ENCODE measurements at places on chromosomes 3 and 15.

- DNase-seq, result no peak
Measured at GRCh38 chr3:150319900-150320299, 88.2 kb upstream of the TSC22D2 start.

DNA sequence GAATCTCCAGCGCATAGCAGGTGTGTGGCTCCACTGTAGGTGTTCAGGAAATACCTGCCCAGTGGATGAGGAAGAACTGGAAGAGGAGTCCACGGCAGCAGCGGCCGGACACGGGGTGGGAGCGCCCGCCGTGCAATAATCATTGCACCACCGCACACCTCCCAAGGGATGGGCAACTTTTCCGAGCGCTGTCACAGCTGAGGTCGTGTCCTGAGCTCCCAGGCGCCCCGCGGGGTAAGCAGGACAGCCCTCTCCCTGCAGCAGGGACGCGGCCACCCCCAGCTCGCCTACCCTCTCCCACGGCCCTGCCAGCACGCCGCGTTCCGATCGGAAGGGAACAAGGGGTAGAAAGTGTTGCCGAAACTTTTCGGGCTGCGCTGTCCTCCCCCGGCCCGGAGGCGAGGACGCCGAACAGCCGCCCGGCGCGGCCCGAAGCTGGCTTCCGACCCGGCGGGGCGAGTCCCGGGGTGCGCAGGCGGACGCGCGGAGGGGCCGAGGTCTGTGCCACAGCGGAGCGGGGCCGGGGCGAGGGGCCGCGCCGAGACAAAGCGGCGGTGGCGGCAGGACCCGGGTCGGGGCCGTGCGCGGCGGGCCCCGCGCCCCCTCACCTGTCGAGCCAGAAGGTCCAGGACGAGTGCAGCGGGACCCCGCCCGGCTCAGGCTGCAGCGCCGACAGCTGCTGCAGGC is 475 bp downstream of the EIF4E3 start:
- peak; percentile 44 for DNase-seq

DNA sequence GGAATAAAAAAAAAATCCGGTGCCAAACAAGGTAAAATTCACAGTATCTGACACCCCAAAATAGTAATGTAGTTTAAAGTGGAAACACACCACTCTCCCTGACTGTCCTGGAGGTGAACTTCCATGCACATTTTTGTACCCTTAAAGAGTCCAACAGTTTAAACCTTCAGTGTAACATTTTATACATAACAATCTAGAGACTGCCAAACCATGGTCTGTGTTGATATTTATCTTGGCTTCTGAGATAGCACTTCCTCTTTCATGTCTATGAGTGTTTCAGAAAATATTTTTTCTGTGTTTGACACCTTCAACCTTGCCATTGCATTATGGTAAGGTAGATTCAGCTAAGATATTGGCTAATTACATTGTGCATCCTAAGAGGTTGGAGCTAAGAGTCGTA is 13.9 kb downstream of the TMEM45A start:
- no peak for DNase-seq

DNA sequence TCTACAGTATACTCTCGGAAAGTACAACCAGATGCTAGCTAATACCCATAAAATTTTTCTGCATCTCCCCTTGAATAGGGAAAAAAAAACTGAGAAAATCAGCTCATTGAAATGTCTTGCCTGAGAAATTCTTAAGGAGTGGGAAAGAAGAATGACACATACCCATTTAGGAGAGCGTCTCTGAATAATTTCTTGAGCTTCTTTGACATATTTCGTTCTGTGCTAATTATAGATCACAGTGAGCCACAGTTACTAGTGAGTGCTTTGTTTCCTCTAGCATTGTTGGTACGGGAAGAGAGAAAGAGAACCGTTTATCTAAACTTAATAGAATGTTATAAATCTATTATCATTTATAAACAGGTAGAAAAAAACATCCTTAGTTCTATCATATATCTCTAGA is 588.4 kb downstream of the UNC13C start:
- no peak for DNase-seq

- peak; percentile 69 for DNase-seq
Measured at GRCh38 chr15:78620021-78620526, 722 bp downstream of the CHRNA3 start.

DNA sequence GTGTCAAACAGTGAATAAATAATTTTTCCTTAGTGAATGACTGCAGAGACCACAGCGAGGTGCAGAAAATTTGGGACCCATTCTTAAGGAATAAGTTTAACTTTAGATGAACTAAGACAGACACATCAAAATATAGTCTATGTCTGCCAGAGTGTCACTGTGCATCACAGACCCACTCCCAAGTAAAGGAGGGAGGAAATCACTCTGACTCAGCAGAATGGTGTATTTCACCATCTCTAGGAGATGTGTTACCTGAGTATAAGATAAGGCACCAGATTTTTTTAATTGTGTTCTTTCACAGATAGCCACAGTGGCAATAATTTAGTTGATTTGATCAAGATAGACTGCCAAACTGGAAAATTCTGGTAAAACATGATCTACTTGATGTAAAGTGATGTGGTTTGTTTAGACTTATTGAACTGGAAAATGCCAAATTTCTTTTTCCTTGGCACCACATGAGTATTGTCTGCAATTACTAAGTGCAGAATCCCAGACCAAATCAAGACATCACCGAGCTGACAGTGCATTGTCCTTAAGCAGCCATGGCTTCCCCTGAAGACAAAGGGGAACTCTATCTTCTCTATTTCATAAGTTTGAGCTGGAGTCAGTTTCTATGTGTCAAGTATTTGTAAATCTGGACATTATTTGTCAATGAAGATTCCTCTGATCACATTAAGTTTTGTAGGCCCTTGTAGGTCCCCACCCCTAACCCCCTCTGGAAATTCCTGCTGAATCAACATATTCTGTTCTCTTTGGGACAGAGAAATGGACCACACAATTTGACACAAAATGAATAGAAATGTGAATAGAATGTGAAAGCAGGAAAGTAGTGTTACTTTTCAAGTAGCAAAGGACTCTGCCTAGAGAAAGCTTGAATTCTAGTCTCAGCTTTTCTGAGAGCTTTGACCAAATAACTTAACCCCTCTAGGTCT is 47.6 kb downstream of the TIPARP start:
- no peak for DNase-seq

DNA sequence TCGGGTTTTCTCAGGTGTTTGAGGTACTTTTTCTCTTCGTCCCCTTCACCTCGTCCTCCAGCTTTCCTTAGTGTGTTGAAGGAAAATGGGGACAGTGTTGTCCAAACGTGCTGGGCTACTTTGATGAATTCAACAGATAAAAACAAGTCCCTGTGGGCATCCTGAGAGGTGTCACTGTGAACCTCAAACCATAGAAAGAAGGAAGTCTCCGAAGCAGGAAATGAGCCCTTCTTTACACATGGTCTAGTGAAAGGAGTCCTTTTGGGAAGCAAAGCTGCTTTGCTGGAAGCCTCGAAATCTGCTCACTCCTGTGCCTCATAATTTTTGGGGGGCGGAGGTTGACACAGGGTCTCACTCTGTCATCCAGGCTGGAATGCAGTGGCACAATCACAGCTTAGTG is 10.6 kb downstream of the IL17RB start:
- DNase-seq, result no peak

- no peak for DNase-seq
Measured at GRCh38 chr15:39799552-39800011, 16.9 kb upstream of the FSIP1 start.

GRCh38 chr3:135263331-135263730 is 468.3 kb downstream of the EPHB1 start:
- DNase-seq, result no peak

DNA sequence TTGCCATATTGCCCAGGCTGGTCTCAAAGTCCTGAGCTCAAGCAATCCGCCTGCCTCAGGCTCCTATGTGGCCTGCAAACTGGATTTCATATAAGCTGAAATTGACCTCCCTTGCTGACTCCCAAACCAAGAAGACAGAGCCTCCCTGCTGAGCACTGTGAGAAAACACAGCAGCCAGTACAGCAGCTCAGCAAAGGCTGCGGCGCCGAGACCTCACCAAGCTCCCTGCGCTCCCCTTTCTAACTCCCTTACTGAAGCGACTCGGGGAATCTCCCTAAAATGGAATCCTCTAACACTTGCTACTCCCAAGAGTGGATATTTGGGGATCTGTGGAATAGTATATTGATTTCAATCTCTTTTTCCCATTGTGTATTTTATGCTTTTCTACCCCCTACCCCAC is 34.6 kb downstream of the MUC20 start:
- DNase-seq, result no peak

- no peak for DNase-seq
Measured at GRCh38 chr3:198017090-198017489, 57.1 kb downstream of the LMLN start.

- no peak for DNase-seq
Measured at GRCh38 chr15:91142106-91142744, 42.2 kb downstream of the SV2B start.

- DNase-seq, result no peak
Measured at GRCh38 chr15:73028031-73028430, 24.2 kb upstream of the NEO1 start.

- DNase-seq, result no peak
Measured at GRCh38 chr3:177294221-177294620, 96.9 kb upstream of the TBL1XR1 start.

DNA sequence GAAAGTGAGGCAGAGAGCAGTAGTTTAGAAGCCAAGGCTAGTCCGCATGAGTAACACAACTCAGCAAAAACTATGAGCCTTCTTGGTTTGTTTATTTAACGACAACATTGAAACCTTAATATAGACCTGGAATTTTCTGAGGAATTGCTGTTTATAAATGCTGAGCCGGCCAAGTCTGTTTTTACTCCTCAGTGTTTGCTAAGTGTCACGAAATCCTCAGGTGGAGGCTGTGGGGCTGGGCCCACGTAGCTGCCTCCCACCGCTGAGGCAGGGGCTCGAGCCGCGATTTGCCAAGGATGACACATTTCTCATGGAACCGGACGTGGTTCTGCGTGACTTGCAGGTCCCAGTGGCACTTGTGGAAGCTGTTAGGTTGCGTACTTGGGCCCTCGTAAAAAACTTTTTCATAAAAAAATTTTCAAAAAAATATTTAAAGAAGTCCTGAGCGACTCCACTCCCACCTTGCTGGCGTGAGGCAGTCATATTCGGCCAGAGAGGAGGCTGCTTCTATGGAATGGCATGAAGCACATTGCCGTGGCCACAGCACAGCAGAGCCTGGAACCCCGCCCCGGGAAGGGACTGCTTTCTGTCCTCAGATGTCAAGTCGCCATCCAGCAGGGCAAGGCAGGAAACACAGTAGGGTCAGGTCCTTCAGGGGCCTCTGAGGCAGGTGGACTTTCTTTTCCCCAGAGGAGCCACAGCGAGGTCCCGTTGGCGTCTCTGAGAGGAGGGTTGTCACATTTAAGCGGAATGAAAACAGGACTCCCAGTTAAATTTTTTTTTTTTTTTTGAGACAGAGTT is 64.8 kb upstream of the PCSK6 start:
- no peak for DNase-seq

DNA sequence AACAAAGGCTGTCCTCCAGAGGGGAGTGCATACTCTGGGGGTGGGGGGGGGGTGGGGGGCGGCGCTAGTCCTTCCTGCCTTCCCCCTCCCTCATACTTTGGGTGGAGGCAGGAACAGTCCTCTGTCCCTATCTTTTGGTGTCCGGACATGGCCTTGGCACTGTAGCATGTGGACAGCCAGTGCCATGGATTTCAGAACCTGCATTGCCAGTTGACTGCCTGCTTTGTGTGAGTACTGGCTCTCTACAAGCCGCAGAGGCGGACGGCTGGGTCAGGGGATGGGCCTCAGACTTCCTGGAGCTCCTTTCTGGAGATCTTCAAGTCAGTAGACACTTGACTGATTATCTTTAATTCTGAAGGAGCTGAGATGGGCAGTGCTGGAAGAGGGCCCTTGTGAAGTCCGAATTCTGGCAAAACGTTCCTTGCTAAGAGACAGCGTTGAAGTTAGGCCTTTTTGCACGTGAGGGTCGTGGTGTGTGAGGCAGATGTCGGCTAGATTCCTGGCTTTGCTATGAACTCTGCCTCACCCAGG is 2.5 kb downstream of the CLDN11 start:
- no peak for DNase-seq

GRCh38 chr3:51719410-51720025 is 12.7 kb downstream of the GRM2 start:
- DNase-seq, result no peak

GRCh38 chr15:100158356-100158755 is 183.4 kb downstream of the ADAMTS17 start:
- DNase-seq, result no peak

DNA sequence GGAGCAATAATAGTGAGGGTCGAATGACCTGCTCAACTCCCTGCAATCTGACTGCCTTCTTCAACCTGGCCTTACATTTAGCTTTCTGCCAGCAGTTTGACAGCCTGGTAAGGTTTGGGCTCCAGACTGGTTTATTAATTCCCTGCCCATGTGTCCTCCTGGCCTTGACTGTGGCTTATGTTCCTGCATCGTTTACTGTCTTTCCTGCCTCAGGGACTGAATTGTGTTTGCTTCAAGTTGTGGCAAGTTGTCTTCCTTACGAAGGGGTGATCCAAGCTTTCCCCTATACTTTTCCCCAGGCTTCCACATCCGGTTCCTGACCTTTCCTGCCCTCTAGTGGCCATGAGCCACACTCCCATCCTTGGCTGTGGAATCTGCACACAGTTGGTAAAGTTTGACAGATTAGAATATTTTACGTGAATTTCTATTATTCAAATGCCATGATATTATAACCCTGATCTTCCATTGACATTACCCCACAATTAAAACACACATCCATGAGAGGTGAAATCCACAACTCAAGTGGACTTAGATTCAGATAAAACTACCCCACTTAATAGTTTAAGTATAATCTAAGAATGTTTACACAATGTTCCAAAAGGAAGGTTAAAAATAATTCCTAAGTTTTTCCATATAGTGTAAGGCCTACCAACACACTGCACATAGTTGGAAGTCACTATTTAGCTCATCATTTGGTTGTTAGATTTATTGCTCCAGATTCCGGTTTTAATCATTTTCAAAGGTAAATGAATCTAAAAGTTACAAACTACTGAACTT is 95.7 kb downstream of the NEDD4 start:
- peak; percentile 67 for DNase-seq

DNA sequence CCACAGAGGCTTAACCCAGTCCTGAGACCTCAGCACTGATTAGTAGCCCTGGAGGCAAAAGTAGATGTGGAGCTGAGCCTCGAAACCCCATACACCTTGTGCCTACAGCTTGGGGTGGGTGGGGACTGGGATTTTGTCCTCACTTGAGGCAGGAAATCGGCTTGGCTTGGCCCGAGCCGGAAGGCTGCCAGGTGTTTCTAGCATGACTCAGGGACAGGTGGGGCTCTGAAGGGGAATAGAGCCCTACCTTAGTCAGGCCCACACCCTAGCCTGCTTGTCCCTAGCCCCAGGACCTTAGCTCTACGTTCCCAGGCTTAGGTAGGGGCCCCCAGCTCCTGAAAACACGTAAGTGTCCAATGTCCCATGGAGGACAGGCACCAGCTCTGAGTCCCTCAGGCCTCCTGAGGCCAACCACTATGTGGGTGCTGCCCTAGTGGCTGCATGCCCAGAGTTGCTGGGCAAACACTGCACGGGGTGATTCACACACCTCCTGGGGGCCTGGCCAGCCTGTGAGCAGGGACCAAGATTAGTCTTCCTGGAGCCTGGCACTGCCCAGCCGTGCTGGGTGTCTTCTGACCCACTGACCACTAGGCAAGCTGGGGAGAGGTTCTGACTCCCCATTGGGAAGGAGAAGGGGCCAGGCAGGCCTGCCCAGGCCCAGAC is 3.1 kb downstream of the MST1R start:
- no peak for DNase-seq
